Stimulated activated naive CD8-positive, alpha-beta T cell treated with anti-CD3 and anti-CD28 coated beads, Interleukin-15, amount 100 ng/mL, for 72 hours (primary cell): ENCODE measurements at places on chromosomes 11 and 22.

- DNase-seq = no peak
Measured at GRCh38 chr22:39703091-39703490, 132.5 kb downstream of the CACNA1I start.

DNA sequence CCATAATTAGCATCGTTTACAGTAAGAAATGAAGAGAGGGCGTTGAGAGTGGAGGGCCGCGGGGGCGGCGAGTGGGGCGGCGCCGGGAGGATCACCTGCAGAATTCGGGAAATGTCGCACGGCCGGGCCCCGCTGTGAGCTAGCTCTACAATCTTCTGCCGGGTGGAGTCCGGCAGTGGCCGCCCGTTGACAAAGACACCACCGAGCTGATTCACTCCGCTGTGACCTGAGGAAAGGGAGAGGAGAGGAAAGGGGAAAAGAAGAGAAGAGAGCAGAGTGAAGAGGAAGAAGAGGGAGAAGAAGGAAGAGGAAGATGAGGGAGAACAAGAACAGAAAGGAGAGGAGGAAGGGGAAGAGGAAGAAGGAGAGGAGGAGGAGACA lies 8.5 kb downstream of the PAX6 start:
- no peak for DNase-seq

GRCh38 chr11:64629103-64629502 lies 38.1 kb downstream of the SLC22A12 start:
- DNase-seq = no peak

DNA sequence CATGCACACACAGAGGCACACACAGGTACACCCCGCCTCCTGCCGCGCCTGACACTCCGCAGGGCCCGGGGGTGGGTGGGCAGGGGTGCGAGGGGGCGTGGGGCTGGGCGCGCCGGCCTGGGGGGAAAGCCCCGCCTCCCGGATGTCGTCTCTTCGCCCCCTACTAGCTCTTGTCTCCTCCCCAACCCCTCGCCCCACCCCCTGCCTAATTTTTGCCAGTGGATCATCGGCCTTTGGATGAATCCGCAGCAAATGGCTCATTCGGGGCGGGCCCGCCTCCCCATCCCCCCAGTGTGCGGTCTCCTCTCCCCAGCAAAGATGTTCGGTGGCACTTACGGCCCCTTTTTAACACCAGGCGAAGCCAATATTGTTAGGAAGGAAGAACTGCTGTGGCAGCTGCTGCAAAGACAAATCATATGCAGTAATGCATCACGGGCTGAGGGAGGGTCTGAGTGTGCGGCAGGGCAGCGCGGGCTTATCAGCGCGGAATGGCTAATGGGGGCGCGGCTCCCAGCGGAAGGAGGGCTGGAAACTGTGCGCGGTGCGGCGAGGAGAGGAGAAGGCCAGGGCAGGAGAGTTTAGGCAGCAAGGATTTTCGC lies 13.4 kb upstream of the NECTIN1 start:
- no peak for DNase-seq

DNA sequence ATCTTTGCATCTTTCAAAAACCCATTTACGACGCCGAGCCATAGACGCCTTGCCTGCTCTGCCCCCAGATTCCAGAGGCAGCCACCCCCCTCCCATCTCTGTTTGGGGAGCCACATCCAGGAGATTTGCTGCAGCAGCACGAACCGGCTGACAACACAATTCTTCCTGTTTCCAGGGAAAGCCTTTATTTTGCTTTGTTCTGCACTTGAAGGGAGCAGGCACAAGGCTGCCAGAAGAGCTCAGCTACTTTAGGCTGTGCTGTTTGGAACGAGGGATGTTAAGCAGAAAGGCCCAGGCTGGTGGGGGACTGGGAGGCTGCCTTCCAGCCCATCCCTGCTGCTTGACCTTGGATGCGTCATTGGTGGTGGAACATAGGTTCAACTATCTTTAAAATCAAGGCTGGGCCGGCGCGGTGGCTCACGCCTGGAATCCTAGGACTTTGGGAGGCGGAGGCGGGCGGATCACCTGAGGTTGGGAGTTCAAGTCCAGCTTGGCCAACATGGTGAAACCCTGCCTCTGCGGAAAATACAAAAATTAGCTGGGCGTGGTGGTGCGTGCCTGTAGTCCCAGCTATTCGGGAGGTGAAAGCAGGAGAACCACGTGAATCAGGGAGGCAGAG lies 243.9 kb downstream of the MIAT start:
- DNase-seq = no peak

DNA sequence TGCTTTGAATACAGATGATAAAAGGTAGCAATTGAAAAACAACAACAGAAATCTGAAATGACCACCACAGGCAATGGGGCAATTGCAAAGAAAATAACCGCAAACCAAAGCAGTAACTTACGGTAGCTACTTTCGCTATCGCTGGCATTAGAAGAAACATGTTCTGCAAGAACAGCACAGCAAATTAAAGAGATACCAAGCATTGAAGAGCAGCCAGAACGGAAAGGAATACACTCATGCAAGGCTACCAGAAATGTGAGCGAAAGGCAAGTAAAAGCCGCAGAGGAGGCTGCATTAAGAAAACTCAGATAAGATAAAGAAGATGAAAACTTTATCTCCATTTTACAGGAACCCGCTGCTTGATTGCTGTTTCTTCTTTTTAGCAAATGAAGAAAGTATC lies 194.1 kb upstream of the CCDC90B start:
- DNase-seq = no peak

DNA sequence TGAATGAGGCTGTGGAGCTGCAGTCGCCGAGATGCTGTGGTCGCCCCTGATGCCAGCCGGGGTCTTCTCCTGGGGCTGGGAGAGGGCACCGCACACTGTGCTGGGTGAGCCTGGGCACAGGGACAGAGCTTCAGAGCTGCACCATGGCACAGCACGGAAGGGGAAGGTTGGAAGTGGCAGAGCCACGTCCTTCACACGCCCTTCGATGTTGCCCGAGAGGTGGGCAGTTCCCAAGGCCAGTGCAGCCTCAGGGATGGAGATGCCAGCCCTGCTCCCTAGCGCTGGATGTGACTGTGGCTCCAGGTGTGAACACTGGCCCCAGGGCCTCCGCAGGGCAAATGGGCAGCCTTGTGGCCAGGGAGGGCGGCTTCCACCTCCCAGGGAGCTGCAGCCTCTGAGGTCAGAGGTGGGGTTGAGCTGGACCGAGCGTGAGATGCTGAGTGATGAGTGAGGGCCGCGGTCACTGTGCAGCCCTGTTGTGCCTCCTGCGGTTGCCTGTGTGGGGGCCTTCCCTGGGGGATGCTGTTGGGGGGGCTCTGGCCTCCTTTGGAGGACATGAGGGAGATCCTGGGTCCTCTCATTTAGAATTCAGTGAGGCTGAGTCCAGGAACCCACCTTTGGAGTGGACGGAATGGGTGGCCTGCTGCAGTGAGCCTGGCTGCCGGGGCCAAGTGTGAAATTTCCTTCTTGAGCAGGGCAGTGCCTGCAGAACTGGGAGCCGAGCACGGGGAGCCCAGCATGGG lies 1090.0 kb downstream of the BRD1 start:
- DNase-seq = no peak

- no peak for DNase-seq
Measured at GRCh38 chr11:19905280-19905853, 192.7 kb downstream of the NAV2 start.

DNA sequence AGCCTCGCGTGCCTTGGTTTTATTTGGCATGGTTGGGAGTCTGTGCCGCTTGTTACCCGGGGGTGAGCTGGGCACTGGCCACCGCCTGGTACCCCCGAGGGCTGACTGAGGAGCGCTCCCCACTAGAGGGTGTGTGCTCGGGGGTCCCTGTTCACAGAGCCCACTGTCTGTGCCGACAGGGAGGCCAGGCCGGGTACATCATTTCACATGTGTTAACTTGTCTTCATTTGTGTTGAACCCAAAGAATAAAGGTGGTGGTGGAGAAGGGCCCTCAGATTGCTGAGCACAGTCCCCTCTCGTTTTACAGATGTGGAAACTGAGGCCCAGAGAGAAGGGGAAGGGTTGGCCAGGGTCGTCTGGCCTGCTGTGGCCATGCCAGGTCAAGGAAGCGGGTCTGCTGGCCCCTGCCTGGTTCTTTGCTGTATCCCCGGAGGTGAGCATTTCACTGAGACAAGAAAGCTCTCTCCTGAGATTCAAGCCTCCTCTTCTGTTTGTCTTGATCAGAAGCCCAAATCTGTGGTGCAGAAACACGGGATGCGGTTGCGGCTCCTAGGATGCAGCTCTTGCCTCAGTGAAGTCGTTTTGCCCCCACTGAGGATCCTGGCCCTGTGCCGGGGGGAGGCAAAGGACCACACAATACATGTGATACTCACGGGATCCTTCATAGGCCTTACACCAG lies 60.8 kb downstream of the FBLN1 start:
- DNase-seq = no peak

DNA sequence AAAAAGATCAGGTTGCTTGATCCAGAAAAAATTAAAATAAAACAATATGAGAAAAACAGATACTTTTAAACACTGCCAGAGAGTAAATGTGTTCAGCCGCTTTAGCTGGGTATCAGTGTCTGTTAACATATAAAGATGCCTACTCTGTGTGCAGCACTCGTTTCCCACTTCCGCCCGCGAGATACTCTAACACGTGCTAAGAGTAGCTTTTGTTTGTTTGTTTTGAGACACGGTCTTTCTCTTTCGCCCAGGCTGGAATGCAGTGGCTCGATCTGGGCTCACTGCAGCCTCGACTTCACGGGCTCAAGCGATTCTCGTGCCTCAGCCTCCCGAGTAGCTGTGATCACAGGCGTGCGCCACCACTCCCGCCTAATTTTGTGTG lies 531 bp upstream of the MEN1 start:
- DNase-seq = no peak

- no peak for DNase-seq
Measured at GRCh38 chr11:2177076-2177475, 5.5 kb upstream of the TH start.

- DNase-seq = no peak
Measured at GRCh38 chr11:57094181-57094935, 87.4 kb upstream of the LRRC55 start.

DNA sequence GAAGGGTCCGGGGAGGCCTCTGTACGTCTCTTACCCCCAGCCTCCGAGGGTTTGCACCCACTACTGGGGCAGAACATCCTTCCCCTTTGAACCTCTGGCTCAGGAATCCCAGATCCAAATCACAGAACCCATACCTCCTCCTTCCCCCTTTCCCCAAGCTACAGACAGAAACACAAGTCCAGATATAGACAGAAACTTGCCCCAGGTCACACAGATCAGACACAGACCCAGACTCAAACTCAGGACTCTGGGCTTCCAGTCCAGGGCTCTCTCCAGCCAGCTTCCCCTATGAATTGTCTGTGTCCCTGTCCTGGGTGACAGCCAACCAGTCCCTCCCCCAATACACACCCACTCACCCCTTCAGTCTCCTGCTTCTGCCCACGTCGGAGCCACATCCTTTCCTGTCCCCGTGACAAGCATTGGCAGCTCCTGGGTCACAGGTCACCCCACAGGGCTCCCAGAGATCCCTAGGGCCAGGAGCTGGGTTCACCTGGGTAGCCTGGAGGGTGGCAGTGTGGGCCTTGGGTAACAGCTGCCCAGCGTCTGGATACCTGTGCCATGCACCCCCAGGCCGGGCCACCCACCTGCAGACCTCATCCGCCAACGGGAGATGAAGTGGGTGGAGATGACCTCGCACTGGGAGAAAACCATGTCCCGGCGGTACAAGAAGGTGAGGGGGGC lies 772 bp downstream of the TBC1D10C start:
- peak; percentile 58 for DNase-seq

- DNase-seq = no peak
Measured at GRCh38 chr11:131278472-131278871, 91.9 kb upstream of the NTM start.

GRCh38 chr22:24706054-24706453 lies 68.5 kb downstream of the PIWIL3 start:
- no peak for DNase-seq

- no peak for DNase-seq
Measured at GRCh38 chr11:76802621-76803020, 19.5 kb downstream of the TSKU start.

- no peak for DNase-seq
Measured at GRCh38 chr11:113477321-113477720, 2.1 kb upstream of the DRD2 start.

DNA sequence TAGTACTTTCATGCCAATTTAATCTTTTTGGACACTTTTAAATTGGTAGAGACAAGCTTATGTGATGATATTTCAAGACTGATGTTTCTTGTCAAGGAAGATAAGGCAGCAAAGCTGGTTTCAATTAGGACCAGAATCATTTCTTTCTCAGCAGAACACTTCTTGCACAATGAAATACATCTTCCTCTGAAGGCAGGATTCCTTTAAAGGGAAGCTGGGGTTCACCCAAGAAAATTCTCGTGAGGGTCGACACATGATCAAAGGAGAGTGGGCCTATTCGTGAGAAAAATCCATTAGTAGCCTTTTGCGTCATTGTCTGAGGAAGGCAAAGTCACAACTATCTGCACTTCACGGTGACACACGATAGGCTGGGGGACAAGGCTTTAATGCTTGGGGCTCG lies 17.6 kb downstream of the TTC12 start:
- DNase-seq = no peak

DNA sequence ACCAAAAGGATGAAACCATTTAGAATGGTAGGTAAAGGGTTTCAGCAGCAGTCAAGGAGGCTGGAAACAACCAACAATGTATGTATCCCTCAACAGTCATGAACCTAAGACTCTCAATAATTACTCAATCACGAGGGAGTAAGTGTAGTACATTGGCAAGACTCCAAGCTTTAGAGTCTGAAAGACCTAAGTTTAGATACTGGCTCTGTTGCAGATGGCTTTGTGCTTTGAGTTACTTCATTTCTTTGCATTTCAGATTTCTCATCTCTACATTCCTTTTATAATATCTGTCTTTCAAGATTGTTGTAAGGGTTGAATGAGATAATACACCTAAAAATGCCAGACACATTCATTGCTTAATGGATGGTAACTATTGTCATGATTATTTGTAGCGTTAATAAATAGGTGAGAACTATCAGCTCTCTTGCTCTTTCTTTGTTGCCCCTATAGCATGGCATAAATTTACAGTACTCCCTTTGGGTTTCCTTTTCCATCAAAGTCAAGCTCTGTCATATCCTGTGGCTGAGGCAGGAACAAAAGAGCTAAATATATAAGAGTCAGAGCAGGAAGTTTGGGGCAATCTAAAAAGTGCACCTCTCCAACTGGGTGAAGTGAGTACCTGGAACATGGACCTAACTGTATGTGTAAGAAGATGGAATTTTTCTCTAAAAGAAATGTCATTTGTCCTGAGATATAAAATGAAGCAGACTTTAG lies 228.2 kb upstream of the ZC3H12C start:
- no peak for DNase-seq

GRCh38 chr22:38870312-38870741 lies 1.7 kb downstream of the CBX6 start:
- peak; percentile 84 for DNase-seq

DNA sequence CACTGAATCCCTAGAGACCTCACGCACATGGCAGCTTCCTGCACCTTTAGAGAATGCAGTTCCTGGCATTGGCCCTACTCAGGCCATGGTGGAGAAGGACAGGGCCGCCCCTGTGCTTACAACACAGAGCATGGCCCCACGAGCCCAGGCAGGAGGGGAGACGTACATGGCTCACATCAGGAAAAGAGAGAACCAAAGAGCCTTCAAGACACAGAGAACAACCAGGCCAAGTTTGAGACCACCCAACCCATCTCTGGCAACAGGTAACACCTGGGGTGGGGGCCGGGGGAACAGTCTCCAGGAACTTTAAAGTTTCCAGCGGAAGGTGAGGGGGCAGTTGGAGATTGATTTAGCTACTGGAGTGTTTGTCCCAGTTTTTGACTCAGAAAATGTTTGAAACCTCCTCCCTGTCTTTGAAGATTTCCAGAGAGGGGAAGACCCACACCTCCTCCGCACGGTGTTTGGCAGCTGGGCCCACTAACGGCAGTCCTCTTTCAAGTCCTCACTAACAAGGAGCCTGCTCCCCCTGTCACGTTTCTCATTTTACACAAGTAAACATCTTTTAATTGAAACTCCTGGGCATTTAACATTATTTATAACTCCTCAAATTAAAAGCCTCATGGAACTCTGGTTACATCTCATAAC lies 1423.8 kb downstream of the TBC1D22A start:
- no peak for DNase-seq
